Activated CD8-positive, alpha-beta memory T cell treated with anti-CD3 and anti-CD28 coated beads, Interleukin-2, amount 10 ng/mL, durations not matched to agents 7 days and 5 days (primary cell): ENCODE measurements at places on chromosomes 1 and 21.
A peak's percentile ranks its signal among the peaks of the same experiment; 100 is the strongest.

- DNase-seq, result no peak
These were observed 1.3 kb downstream of the RIMS3 start for GRCh38 chr1:40664167-40664537.

GRCh38 chr1:22738069-22738435 is 27.4 kb downstream of the EPHB2 start:
- no peak for DNase-seq

DNA sequence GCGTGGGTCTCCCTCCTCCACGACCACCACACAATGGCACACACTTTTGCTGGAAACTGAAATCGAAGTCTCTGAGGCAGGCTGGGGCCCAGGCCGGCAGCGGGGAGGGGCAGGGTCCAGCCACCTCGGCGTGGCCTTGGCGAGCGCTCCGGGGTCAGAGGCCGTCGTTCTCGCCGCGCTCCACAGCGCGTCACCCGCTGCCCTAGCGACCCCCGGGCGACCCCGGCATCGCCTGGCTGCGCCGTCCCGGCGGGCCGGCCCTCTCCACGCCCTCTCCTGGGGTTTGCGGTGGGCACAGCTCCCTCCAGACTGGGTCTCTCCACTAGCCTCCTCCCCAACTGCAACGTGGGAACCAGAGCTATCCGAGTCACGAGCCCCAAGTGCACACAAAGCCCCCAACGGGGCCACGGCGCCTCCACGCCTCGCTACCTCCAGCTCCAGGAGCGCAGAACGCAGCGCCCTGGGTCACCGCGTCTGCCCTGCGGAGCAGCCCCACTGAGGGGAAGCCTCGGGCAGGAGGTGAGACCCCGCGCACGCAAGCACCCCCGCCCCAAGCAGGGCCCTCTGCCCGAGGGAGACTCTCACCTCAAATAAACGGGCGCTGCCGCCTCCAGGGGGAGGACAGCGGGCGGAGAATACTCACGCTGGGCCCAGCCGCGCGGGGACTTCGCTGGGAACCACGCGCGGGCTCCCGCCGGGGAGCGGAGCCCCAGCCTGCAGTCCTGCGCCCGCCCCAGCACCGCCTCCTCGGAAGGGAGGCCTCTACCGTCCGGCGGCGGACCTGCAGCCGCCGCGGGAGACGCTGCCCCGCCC is 134.0 kb upstream of the BARHL2 start:
- DNase-seq, result peak; percentile 83

GRCh38 chr1:179001451-179001850 is 24.2 kb upstream of the FAM20B start:
- no peak for DNase-seq

- no peak for DNase-seq
These were observed 1531.1 kb downstream of the MRPL39 start for GRCh38 chr21:24076179-24076578.

DNA sequence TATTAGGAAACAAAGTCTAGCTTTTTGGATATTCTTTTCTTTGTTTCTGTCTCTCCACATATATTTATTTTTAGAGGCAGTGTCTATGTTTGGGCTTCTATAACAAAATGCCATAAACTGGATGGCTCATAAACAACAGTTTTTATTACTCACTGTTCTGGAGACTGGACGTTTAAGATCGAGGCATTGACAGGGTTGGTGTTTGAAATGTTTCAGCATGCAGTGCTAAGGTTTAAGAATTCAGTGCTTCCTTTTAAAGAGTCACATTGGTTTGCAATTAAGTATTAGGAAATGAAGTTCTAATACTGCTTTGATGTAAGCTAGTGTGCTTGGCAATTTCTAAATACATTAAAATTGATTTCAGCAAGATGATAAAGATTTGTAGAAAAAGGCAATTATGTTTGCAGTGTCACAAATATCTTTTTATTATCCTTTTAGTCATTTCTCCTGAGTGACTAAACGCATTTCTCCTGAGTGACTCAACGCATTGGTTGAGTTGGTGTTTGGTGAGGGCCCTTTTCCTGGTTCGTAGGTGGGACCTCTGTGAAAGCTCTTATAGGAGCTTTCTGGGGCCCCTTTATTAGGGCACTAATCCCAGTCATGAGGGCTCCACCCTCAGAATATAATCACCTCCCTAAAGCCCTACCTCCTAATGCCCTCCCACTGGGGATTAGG is 317.0 kb downstream of the USP25 start:
- no peak for DNase-seq

GRCh38 chr1:58883037-58883887 is 99.4 kb upstream of the JUN start:
- DNase-seq, result no peak

- no peak for DNase-seq
These were observed 109.6 kb downstream of the VPS13D start for GRCh38 chr1:12339396-12339795.

- no peak for DNase-seq
These were observed 107.3 kb upstream of the ADGRL4 start for GRCh38 chr1:79113836-79114235.
